HTR-8/SVneo (cell line): ENCODE measurements at places on chromosomes 2 and 18.
A peak's percentile ranks its signal among the peaks of the same experiment; 100 is the strongest.

GRCh38 chr18:6628187-6628586 is 101.3 kb upstream of the ARHGAP28 start:
- DNase-seq: no peak

- peak; percentile 48 for DNase-seq
These were observed 123.3 kb upstream of the RND3 start for GRCh38 chr2:150610670-150611279.

DNA sequence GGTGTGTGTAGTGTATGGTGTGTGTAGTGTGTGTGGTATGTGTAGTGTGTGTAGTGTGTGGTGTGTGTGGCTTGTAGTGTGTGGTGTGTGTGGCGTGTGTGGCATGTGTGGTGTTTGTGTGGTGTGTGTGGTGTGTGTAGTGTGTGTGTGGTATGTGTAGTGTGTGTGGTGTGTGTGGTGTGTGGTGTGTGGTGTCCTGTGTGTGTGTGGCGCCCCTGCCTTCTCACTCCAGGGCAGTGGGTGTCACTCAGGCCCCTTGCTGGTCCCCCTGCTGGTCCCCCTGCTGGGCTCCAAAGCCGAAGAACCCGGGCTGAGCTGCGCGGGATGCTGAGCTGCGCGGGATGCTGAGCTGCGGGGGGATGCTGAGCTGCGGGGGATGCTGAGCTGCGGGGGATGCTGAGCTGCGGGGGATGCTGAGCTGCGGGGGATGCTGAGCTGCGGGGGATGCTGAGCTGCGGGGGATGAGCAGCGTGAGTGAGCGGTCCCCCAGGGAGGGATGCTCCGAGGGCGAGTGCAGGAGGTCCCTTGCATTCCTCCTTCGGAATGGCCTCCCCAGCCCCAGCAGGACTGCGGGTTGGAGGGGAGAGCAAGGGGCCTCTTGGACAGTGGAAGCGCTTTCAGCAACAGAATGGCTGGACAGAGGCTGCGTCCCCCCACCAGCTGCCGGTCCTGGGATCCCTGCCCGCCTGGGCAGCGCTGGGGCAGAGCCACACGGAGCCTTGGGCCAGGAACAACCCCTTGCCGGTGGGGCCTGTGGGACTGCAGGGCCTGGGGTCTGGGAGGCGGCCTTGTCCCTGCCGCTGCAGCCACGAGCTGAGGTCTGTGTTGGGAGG is 3.4 kb upstream of the RTP5 start:
- no peak for DNase-seq

DNA sequence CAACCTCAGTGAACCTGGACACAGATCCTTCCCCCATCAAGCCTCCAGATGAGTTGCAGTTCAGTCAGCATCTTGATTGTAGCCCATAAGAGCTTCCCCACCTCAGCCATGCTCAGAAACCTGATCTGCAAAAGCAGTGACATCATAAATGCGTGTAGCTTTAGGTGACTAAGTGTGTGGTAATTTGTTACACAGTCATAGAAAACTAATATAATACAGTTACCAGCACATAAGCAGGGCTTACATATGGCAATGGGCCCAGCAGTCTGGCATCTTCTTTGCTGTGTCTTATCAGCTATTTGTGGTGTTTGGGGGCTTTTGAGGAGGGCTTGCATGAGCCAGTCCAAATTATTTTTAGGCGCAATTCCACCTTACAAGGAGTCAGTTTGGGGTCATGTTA is 807.0 kb downstream of the SLC4A3 start:
- DNase-seq: peak; percentile 7

GRCh38 chr2:228876276-228876675 is 394.8 kb downstream of the PID1 start:
- no peak for DNase-seq
